ENCODE measurements at places on chromosomes 12 and 14. TPM values are rescaled to one million over a fixed set of nuclear protein-coding genes. Genes with fewer than 3 reads are reported as not detected.

TBX3 gene
- total RNA-seq: 11.9 TPM

SRSF5 gene
- 157 TPM for total RNA-seq

TEX52 gene
- total RNA-seq: not detected

PCED1B gene
- total RNA-seq: 0.29 TPM

TSPAN8 gene
- not detected for total RNA-seq

LHX5 gene
- not detected for total RNA-seq

ABCC9 gene
- 28.3 TPM for total RNA-seq

KRT85 gene
- not detected for total RNA-seq

CLEC12A gene
- total RNA-seq: 0.29 TPM

CCDC196 gene
- total RNA-seq: not detected

SLC39A2 gene
- total RNA-seq: not detected

PRKAB1 gene
- 25.3 TPM for total RNA-seq

MGST1 gene
- total RNA-seq: 81.9 TPM

MGP gene
- total RNA-seq: 16.8 TPM

ARF6 gene
- 63.9 TPM for total RNA-seq

KRT1 gene
- total RNA-seq: not detected

NABP2 gene
- 26.8 TPM for total RNA-seq

RPS6KL1 gene
- 0.36 TPM for total RNA-seq

COCH gene
- total RNA-seq: 0.29 TPM

DCD gene
- not detected for total RNA-seq

TAS2R9 gene
- not detected for total RNA-seq

DGLUCY gene
- 55.4 TPM for total RNA-seq

TAS2R20 gene
- total RNA-seq: 5.4 TPM

TRAF3 gene
- total RNA-seq: 19.5 TPM

ALG10B gene
- total RNA-seq: 2.9 TPM

CLBA1 gene
- 11.5 TPM for total RNA-seq

TRPV4 gene
- 3.2 TPM for total RNA-seq

ALDH1L2 gene
- 63.9 TPM for total RNA-seq

ZBTB39 gene
- 4.4 TPM for total RNA-seq

RASSF8 gene
- total RNA-seq: 97.4 TPM

C1QL4 gene
- 0.36 TPM for total RNA-seq

KLHL42 gene
- 42.0 TPM for total RNA-seq

TOMM20L gene
- total RNA-seq: not detected

ACRBP gene
- under 0.01 TPM for total RNA-seq

SLC25A21 gene
- total RNA-seq: 0.29 TPM

BHLHE41 gene
- total RNA-seq: 4.7 TPM

OGFOD2 gene
- 8.3 TPM for total RNA-seq

Data from osteoblast (primary cell).